Effector memory CD4-positive, alpha-beta T cell (primary cell): ENCODE measurements at places on chromosomes 11 and 22.

DNA sequence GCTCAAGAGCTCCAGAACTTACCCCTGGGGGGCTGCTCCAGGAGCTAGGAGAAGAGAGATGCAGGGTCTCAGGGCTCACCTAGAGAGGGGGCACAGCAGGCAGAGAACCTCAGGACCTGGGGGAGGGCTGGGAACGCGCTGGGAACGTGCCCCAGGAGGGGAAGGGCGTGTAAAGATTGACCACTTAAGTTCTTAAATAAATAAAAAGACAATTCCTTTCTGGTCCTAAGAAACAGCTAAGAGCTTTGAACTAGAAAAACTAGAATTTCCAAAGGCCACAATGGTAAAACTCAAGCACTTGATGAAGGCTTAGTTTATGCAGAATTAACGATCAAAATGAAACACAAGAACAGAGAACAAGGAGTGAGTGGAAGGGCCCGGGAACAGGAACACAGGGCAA lies 89.1 kb downstream of the CELSR1 start:
- no peak for DNase-seq

GRCh38 chr22:25143156-25144076 lies 56.2 kb upstream of the CRYBB3 start:
- no peak for DNase-seq

GRCh38 chr11:59187035-59187434 lies 15.1 kb downstream of the DTX4 start:
- no peak for DNase-seq

GRCh38 chr11:76265771-76266241 lies 59.5 kb upstream of the WNT11 start:
- DNase-seq: no peak

- no peak for DNase-seq
Measured at GRCh38 chr11:92659793-92660192, 309.7 kb upstream of the MTNR1B start.

- no peak for DNase-seq
Measured at GRCh38 chr22:20013382-20013871, 3.2 kb downstream of the ARVCF start.

GRCh38 chr22:32573991-32574390 lies 99.4 kb downstream of the FBXO7 start:
- DNase-seq: no peak

GRCh38 chr11:120281143-120281795 lies 41.3 kb downstream of the POU2F3 start:
- DNase-seq: no peak

DNA sequence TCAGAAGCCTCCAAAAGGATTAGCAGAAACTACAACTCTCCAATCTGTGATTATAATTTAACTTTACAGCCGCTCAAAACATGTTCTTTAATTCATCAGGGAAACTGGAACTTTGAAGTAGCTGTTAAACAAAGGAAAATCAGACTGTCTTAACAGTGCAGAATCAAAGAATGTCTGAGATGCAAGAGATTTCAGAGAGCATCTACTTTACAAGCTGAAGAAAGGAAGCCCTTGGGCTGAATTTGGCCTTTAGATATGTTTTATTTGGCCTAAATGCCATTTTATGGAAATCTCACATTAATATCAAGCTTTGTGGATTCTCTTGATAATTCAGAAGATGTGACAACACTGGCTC lies 281.5 kb upstream of the CTSC start:
- DNase-seq: no peak

GRCh38 chr11:110621826-110622225 lies 90.4 kb downstream of the ARHGAP20 start:
- DNase-seq: no peak

GRCh38 chr11:78489184-78489583 lies 71.6 kb upstream of the GAB2 start:
- DNase-seq: no peak

- DNase-seq: no peak
Measured at GRCh38 chr11:121445071-121445768, 6.9 kb upstream of the SORL1 start.

DNA sequence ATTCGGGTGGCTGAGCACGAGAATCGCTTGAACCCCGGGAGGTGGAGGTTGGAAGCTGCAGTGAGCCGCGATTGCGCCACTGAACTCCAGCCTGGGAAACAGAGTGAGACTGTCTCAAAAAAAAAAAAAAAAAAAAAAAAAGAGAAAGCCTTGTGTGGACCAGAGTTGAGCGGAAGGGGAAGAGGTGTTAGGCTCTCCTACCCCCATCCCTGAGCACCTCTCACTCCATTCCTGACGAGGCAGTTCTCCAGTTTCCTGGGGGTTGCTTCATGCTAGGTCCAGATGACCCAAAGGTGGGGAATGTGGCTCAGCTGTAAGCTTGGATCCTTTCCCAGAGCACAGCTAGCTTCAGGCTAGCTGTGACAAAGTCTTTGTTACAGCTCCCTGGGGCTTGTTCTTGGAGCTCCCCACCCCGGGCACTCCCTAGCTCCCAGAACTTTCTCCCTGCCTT lies 8.8 kb upstream of the DNAL4 start:
- no peak for DNase-seq

GRCh38 chr22:42091455-42091782 lies 847 bp upstream of the NDUFA6 start:
- DNase-seq: no peak

DNA sequence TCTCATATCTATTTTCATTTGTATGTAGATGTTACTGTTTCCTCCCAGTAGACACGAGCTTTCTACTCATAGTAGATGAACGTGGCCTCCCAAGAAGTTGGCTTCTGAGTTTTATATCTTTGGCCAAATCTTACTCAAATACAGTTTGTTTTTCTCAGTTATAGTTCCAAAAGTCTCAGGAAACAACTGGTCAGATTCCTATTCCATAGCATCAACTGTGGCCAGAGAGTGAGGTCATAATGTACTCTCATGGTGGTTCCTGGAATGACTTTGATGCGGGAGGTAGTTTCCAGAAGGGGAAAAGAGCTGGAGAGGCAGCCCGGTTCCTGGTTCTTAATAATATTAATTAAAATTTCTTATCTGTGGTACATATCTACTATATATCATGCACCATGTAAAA lies 77.3 kb downstream of the SLC17A6 start:
- DNase-seq: no peak

DNA sequence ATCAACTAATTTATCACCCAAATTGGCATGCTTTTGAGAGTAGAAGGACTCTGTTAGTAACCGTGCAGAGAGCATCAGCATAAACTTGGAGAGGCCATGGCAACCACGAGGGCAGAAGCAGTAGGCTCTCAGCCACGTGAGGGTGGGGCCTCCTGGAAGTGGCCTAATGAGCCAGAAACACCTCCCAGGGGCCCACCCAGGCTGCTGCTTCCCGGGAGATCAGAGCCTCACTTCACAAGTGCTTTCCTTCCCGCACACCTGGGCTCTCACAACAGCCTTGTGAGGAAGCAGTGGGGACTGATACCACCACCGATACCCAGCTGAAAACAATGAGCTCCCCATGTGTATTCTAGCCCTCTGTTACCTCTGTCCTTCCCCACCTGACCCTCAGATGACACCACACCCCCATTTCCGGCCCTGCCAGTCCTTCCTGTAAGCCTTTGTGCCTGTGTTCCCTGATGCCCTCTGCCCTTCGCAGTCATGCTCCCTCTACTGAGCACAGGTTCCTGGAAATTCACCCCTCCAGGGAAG lies 17.0 kb downstream of the TRIM29 start:
- DNase-seq: no peak

GRCh38 chr11:8389029-8389996 lies 125.6 kb upstream of the LMO1 start:
- no peak for DNase-seq

DNA sequence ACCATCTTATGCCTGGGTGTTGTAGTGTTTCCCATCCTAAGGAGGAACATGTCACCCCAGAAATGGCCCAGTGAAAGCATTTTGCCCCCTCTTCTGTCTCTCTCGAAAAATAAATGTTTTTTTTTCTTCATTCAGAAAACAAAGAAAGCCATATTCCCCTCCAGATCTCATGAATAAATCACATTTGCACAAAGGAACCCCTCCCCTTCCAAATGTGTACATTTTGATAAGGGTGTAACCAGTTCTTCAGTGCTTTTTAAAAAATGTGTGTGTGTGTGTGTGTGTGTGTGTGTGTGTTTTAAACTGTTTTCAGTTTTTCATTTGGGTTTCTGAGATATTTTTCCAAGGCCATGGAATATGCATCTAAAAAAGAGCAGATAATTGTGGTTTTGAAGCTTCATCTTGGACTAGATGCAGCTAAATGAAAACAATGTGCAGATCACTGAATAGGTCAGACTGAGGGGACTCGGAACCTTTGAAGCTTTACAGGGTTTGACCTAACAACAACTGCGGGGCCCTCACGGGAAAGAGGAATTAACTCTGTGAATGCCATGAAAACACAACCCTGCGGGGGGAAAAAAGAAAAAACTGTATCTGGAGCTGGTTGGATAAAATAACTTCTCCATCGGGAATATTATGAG lies 76.4 kb downstream of the YAP1 start:
- DNase-seq: no peak

DNA sequence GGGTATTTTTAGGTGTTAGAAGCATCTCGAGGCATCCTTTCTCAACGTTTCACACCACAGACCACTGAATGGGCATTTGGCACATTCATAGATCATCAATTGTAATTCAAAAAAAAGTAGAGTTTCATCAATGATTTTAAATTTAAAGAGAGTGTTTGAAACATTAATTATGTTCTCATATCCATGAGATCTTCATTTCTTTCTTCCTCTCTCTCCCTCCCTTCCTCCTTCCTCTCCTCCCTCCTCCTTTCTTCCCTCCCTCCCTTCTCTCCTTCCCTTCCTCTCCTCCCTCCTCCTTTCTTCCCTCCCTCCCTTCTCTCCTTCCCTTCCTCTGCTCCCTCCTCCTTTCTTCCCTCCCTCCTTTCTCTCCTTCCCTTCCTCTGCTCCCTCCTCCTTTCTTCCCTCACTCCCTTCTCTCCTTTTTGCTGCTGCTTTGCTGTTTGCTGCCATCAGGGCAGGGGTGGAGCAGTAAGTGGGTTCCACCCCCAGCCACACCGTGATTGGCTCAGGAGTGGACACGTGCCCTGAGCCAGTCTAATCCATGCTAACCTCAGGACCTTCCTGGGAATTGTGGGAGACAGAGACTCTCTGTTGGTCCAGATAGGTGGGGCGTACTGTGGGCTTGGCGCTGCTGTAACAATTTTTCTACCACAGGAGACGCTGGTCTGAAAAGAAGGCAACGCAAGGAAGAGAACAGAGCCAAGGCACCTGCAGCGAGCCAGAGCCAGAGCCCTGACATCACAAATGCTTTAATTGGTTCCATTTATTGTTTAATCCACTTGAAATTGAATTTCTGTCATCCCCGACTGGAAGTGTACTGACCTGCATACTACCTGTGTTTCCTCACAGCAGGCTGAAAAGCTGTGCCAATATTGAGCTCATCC lies 33.7 kb upstream of the APOBEC3A start:
- DNase-seq: no peak

GRCh38 chr11:69841859-69842698 lies 22.9 kb upstream of the FGF3 start:
- DNase-seq: no peak

DNA sequence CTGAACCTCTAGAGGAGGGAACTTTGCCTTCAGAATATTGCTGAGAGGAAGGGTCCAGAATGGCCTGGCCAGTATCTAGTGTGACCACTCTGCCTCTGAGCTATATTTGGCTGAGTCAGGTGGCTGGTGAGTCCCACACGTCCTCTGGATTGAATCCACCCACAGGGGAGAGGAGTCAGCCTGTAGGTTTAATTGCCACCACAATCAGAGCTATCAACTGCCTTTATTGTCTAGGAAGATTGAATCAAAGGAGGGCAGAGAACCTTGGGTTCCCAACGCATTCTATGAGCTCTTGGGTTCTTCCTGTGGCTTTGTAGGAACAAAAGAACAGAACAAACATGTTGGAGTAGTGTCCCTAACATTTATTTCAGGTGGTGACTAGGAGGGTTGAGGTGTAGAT lies 67.7 kb downstream of the ST3GAL4 start:
- DNase-seq: no peak

DNA sequence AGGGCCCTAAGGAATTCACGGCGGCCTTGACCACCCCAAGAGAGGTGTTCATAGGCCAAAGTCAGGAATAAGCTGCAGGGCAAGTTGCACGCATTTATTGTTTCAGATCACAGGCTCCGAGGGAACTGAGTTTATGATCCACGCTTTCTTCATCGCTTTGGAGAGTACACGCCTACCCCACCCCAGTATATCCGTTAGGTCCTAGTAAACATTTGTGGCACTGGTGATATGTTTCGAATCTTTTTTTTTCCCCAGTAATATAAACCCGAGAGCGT lies 805 bp downstream of the GANAB start:
- no peak for DNase-seq

DNA sequence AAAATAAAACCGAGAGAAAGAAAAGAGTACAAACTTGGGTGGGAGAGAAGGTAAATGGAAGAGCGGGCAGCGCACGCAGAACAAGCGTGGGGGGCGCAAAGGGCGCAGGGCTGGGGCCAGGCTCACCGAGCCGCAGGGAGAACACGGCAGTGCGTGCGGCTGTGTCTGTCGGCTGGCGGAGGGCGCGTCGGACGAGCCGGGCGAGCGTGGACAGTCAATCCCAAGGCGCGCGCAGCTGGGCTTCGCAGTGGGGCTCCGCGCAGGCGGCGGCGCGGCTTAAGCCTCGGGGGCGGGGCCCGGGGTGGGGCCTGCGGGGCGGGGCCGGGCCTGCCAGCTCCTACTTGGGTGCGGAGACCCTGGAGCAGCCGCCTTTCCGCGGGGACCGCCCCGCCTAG lies at the start of gene UCP2:
Gene UCP2, minus strand, starts transcription at position 249 of the 395 bp plus-strand sequence. CDS start 4,465 bp downstream, outside the sequence.
- peak; percentile 74 for DNase-seq

- no peak for DNase-seq
Measured at GRCh38 chr22:44031158-44031952, 7.3 kb downstream of the PARVB start.

DNA sequence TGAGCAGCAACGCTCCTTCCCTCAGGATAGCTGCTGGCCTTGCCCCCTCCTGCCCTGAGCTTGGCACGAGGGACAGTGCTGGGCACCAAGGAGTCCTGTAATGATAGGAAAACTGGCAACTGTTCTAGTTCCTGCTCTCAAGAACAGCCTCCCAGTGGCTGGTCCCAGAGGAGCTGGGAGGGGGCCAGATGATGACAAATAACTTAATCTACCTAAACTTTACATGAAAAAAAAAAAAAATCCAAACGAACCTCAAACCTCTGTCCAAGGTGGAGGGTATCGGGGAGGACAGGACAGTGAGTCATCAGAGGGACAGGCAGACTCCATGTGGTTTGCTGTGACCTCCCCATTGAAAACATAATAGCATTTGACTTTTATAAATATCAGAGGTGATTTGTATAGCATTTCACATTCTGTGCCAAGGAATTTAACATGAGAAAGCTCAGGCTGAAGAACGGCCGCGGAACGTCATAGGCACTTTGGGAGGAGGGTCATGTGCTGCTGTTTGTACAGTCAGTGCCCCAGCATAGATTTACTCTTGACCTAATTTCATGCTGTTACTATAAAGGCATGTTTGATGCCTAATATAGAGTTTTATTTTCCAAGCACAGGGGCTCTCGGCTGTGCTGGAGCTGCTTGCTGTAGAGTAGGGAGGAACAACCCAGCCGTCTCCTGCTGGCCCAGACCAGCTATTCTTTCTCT lies 98.2 kb upstream of the NNMT start:
- no peak for DNase-seq

- DNase-seq: no peak
Measured at GRCh38 chr11:81377418-81377817, 1356.2 kb downstream of the FAM181B start.
